ENCODE measurements at places on chromosomes 7 and 10. TPM values are rescaled to one million over a fixed set of nuclear protein-coding genes. Genes with fewer than 3 reads are reported as not detected.
A peak's percentile ranks its signal among the peaks of the same experiment; 100 is the strongest.

STEAP1 gene
- total RNA-seq: 18.8 TPM

DNA sequence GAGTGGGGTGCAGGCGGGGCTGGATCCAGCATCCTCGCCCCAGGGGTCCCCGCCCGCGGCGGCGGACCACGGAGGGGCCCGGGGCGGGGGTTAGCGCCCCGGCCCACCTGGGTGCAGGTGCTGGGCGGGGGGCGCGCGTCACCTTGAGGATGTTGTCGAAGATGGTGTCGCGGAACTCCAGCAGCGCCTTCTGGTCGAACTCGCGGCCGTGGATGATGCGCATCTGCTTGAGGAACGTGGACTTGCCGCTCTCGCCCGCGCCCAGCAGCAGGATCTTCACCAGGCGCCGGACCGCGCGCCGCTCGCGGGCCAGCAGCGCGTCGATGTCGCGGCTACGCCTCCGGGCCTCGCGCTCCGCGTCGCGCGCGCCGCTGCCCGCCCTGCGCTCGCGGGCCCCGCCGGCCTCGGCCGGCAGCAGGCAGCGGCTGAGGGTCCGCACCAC lies 376 bp downstream of the GNA12 start:
- H3K4me1 ChIP-seq: peaks cover 26% of the 10 kb centered on the region
- peak overlapping the region; percentile 70 for H3K27ac ChIP-seq
- no peak for DNase-seq
- H3K36me3 ChIP-seq: no peaks in the 10 kb centered on the region

- H3K27me3 ChIP-seq: no peaks in the 10 kb centered on the region
- H3K4me3 ChIP-seq: no peak overlapping the region
- no peaks in the 10 kb centered on the region for H3K36me3 ChIP-seq
- H3K4me1 ChIP-seq: no peaks in the 10 kb centered on the region
Measured at GRCh38 chr10:116984202-116984990, 20.6 kb downstream of the SHTN1 start.

DNA sequence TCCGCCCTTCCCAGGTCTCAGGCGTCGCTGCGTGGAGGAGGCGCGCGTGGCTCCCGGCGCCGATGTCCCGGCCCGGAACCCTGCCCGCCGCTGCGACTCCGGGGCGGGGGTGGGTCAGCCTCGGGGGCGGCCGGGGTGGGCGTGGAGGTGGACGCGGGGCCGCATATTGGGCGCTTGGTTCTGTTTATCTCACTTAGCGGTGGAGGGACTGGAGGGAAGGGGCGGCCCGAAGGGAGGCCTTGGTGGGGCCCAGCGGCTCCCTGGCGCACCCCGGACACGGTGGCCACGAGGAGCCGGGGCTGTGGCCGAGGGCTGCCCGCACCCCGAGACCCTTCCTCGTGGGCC lies 8.6 kb downstream of the UNCX start:
- no peaks in the 10 kb centered on the region for H3K36me3 ChIP-seq
- H3K4me3 ChIP-seq: no peak overlapping the region
- no peaks in the 10 kb centered on the region for H3K4me1 ChIP-seq

DNA sequence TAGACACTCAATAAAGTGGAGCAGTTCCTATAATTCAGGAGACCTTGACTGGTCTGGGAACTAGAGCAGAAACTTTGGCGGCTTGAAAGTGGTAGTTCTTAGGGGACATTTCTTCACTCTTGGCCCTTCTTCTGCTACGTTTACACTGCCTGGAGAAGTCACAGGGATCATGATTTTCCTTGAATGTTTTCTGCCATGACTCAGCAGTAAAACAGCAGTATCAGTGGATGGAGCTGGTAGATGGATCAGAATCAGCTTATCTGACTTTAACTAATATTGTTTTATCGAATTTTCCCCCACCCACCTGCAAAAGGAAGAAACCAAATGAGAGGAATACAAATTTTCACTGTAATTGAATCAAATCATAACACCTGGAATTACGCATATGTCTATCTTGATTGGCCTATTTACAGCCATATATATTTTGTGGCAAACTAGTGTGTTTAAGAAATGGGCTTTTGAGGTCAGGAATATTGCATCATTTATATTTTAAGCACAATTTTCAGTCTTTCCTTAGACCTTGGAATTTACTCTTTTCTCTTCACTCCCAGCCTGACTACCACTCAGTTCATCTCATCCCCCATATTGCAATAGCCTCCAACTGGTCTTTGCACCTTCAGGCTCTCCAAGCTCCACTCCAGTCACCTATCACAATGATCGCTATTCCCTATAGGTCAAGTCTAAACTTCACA lies 14.9 kb upstream of the DLX5 start:
- DNase-seq: no peak
- H3K27me3 ChIP-seq: peaks cover 66% of the 10 kb centered on the region
- H3K4me1 ChIP-seq: no peaks in the 10 kb centered on the region

SEPTIN7 gene
- total RNA-seq: 140 TPM

COL26A1 gene
- 0.27 TPM for total RNA-seq

DNA sequence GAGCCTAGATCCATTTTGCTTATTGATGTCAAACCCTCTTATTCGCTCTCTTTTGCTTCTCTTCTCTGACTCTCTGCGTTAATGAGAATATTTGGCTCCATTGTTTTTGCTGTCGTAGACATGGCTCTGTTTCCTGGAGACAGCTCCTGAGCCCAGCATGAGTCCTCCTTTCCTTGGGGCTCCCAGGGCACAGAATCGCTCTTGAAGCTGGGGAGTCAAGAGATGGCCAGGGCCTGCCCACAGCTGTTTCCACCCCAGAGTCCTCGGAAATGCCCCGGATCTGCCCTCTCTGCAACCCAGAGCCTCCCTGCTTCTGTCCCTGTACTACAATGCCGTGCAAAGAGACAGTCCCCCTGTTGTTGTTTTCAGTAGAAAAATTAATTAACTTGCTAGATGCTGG lies 566.7 kb upstream of the FOXK1 start:
- H3K27ac ChIP-seq: no peak overlapping the region
- no peak overlapping the region for H3K4me3 ChIP-seq
- no peaks in the 10 kb centered on the region for H3K36me3 ChIP-seq
- no peaks in the 10 kb centered on the region for H3K4me1 ChIP-seq
- no peaks in the 10 kb centered on the region for H3K27me3 ChIP-seq

DNA sequence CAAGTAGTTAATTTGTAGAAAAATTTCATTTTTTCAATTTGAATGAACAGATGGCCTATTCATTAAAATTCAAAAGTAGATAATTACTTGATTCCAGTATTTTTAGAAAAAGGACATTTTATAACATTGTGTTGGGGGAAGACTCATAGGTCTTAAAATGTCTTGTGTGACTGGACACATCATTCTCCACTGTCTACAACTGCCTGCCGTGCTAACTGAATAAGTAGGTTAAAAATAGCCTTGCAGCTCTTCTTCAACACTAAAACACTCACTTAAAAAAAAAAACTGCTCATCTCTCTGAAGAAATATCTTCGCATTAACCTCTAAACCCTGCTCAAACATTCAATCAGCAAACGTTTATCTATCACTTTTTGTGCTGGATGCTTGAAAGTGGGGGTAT lies 253.8 kb downstream of the CSTF2T start:
- H3K4me1 ChIP-seq: no peaks in the 10 kb centered on the region
- no peaks in the 10 kb centered on the region for H3K36me3 ChIP-seq
- no peak overlapping the region for H3K27ac ChIP-seq
- H3K27me3 ChIP-seq: peaks cover 5% of the 10 kb centered on the region
- DNase-seq: no peak

DNA sequence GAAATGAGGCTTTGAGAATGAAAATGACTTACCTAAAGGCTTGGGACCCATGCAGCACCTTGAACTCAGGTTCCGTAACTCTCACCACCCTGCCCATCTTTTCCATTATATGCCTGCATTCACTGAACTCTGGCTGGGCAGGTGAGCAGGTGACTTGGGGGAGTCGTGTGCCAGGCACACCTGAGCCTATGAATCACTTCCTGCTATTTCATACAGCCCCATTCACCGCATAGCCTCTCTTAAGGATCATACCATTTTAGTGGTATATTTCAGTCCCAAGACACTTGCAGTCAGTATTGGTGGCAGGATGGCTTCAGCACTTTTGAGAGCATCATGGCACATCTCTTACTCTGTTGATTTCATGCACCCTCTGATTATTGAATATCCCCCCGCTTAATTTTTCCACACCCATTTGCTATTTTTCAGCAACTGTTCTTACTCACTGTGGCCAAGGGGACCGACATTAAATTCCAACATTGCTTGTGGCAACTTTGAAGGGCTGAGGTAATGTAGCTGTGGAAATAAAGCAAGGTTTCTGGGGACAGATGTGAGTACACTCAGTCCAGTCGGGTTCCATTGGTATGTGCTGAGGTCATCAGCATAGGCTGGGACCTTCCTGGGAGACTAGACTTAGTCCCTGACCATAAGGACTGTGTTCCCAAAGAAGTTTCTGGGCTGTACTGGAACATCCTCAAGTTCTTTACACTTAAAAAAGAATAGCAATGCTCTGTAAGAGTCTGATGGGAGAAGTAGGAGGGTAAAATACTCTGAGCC lies 39.8 kb upstream of the ZNF438 start:
- no peak overlapping the region for H3K4me3 ChIP-seq
- DNase-seq: no peak
- H3K27me3 ChIP-seq: no peaks in the 10 kb centered on the region
- H3K27ac ChIP-seq: no peak overlapping the region

DNA sequence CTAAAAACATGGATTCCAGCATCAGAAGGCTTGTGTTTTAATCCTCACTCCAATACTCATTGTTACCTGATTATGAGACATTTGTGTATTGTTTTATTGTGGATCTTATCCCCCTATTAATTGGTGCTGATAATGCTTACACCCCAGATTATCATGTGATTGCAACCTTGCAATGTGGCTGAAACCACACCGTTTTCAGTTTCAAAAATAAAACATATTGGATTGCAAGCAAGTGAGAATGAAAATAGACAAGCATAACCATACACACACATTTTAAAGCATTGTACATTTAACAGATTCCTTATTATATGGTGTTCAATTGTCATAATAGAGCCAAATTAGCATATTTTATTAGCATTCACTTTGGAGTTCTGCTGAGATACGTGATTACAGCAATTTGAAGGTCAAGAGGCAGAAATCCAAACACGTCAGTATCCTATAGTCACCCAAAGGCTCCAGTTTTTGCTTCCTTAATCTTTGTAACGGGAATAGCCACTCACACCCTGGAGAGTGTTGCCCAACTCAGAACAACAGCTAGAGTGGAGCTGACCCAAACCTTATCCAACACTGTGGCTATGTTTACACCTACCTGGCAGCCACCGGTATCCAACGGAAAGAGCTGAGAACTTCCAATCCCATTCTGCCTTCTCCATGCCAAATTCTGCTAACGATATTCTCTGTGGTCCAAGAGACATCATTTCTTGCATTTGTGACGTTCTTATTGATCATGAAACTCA lies 317.1 kb upstream of the KLF6 start:
- DNase-seq: no peak
- H3K36me3 ChIP-seq: no peaks in the 10 kb centered on the region
- H3K27ac ChIP-seq: no peak overlapping the region
- H3K4me1 ChIP-seq: no peaks in the 10 kb centered on the region
- H3K27me3 ChIP-seq: no peaks in the 10 kb centered on the region

GRCh38 chr7:95411036-95411435 lies 14.9 kb upstream of the PON3 start:
- peaks cover 9% of the 10 kb centered on the region for H3K36me3 ChIP-seq
- H3K27me3 ChIP-seq: no peaks in the 10 kb centered on the region
- no peak overlapping the region for H3K4me3 ChIP-seq
- no peak for DNase-seq
- no peak overlapping the region for H3K27ac ChIP-seq

- H3K36me3 ChIP-seq: no peaks in the 10 kb centered on the region
- H3K27ac ChIP-seq: no peak within 1 kb of the TSS
- H3K4me3 ChIP-seq: no peak within 1 kb of the TSS
- H3K4me1 ChIP-seq: no peaks in the 10 kb centered on the region
- no peak for DNase-seq
Measured at GRCh38 chr10:122461367-122461728, at the start of gene HTRA1. Gene HTRA1 (plus strand): TSS chr10:122461553. CDS start chr10:122461653, 100 bp downstream.

SLC29A3 gene
- 5.9 TPM for total RNA-seq
